Suppressor macrophage (primary cell): ENCODE measurements at places on chromosomes 3 and 15.

DNA sequence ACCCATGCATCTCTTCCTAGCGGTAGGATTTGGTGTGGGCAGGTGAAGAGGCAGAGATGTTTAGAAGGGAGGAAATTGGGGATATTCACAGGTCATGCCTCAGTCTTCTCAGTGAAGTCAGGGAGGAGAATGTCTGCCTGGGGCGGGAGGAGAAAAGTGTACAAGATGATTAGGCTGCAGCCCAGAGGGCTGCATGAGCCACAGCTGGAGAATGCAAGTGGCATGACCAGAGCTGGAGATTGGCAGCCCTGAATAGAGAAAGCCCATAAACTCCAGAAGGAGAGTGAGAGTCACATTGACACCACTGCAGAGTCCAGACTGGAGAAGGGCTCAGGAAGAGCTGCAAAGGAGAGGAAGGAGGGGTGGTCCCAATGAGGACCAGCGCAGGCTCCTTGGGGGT lies 22.6 kb downstream of the PDHB start:
- DNase-seq = no peak

DNA sequence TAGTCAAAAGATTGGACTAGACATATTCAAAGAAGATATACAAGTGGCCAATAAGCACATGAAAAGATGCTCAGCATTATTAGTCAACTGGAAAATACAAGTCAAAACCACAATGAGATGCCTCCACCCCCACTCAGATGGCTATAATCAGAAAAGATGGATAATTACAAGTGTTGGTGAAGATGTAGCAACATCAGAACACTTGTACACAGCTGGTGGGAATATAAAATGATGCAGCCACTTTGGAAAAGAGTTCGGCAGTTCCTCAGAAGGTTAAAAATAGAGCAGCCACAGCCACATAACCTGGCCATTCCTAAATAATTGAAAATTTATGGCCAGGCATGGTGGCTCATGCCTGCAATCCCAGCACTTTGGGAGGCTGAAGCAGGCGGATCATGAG lies 38.4 kb downstream of the HEG1 start:
- no peak for DNase-seq

- peak; percentile 62 for DNase-seq
Observed at GRCh38 chr3:189144645-189145044, 27.1 kb upstream of the TPRG1 start.

GRCh38 chr3:76652524-76652923 lies 387.4 kb upstream of the ROBO2 start:
- DNase-seq = no peak

DNA sequence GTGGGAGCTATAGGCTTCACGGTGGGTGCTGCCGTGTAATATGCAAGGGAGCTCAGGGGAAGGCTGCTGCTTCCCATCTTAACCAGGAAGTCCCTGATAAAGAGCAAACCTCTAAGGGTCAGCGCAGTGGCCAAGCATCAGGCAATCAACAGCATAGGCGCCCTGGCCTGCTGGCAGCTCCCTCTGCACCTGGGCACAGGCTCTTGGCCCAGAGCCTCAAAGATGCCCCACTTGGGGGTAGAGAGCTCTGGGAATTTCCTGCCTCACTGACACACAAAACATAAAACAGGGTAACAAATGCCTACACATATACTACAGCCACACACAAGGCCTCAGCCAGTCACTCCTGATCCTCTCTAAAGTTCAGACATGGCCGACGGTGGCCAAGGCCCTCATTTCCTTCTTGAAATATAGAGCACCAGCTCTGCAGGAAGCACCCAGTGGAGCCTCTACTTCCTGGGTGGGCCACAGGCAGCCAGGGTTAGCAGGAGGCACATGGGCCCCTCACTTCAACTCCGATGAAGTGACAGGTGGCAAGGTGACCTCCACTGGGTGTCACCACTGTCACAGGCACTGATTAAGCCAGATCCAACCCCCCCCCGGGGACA lies 20.5 kb downstream of the SLC41A3 start:
- no peak for DNase-seq

GRCh38 chr15:35519541-35520149 lies 26.3 kb downstream of the DPH6 start:
- peak; percentile 44 for DNase-seq

GRCh38 chr15:47796339-47796738 lies 79.0 kb downstream of the SEMA6D start:
- no peak for DNase-seq

DNA sequence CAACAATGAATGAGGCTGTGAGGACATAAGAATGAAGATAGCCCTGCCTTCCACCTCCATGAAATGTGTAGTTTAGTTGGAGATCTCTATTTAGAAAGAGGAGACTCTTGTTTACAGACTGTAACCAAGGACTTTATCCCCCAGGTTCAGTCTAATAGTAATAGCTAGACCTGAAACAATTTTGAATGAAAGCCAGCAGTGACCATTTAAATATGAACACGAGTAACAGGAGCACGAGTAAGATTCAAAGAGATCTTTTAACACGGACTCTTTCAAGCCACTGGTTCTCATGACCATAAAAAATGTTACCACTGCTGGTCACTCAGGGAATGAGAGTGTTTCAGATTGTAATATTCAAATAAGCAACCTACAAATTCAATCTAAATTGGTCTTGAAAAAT lies 123.1 kb downstream of the FMN1 start:
- no peak for DNase-seq

- DNase-seq = no peak
Observed at GRCh38 chr15:39999538-40000200, 39.3 kb downstream of the SRP14 start.

DNA sequence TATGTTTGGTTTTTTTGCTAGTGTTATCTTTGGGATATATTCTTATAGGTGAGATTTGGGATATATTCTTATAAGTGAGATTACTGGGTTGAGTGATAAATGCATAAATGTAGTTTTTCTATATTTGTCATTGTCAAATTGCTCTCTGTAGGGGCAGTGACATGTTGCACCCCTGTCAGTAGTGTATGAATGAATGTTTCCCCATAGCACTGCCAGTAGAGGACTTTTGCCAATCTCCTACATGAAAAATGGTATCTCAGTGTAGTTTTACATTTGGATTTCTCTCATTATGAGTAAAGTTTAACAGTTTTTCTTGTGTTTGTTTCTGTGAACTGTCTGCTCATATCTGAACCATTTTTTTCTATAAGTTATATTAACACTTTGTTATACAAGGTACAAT lies 13.6 kb downstream of the U2SURP start:
- DNase-seq = no peak

- DNase-seq = peak; percentile 86
Observed at GRCh38 chr15:68674975-68675374, 96.2 kb downstream of the CORO2B start.

GRCh38 chr15:63473999-63474809 lies 30.2 kb upstream of the USP3 start:
- peak; percentile 54 for DNase-seq

DNA sequence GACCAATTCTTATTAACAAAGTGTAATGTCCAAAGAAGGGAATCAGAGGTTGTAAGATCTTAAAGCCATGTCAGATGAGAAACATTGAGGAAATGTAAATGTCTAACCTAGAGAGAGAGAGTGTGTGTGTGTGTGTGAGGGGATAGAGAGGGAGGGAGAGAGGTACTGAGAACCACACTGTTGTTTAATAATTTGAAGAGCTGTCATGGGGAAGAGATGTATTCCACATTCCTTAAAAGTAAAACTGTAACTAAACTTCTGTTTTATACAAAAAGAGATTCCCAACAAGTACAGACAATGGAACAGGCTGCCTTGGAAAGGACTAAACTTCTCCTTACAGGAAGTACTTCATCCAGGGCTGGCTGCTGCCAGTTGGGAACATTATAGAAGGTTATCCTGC lies 68.9 kb upstream of the BOC start:
- no peak for DNase-seq

DNA sequence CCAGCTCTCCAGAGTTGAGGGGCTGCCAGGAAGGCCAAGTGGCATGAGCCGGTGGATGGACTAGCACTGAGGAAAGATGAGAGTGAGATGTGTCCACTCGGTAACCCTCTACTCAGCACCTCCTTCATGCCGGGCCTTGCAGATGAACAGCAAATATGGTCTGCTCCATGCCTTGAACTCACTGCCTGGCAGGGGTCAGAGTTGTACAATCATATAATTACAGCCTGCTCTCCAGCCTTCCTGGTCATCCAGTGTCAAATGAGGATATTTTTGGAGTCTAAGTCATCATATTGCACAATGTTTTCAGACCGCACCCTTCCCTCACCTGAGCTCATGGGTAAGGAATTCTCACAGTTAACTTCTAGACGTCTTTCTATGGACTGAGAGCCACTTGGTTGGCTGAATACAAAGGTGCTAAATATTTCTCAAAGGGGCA lies 4.9 kb downstream of the MGLL start:
- DNase-seq = no peak

GRCh38 chr3:52084954-52085680 lies 28.7 kb upstream of the DUSP7 start:
- DNase-seq = no peak

DNA sequence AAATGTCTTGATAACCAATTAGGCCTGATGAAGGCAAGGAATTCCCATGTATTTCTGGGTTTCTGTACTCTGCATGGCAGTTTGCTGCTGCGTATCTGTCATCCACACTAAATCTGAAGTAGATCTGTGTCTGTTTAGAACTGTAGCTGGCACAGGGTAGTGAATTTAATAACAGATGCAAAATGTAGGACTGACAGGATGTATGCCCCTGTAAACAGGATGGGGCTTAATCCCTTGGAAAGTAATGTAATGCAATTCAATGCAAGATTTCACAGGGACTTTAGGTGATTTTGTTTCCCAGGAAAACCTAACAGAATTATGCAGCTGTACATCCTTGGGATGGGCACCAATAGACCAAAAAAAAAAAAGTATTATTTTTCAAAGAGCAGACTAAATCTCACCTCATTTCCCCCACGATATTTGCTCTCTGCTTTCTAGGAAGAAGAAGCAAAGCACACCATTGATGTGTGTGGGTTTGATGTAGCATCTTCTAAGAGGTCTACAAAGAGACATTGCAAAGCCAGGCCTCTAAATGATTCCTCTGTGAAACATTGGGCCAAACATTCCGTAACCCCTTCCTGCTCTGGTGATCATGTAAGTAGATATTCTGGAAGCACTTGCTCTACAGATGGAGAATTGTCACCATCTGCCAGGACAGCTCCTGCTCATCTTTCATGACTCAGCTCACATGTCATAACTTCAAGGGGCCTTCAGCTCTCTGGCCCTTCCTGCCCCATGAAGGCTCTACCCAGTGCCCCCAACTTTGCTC lies 464.3 kb upstream of the RGMA start:
- DNase-seq = no peak

- DNase-seq = no peak
Observed at GRCh38 chr3:8981700-8982099, 18.4 kb upstream of the RAD18 start.

GRCh38 chr15:100909565-100909964 lies 9.6 kb upstream of the LRRK1 start:
- DNase-seq = no peak

DNA sequence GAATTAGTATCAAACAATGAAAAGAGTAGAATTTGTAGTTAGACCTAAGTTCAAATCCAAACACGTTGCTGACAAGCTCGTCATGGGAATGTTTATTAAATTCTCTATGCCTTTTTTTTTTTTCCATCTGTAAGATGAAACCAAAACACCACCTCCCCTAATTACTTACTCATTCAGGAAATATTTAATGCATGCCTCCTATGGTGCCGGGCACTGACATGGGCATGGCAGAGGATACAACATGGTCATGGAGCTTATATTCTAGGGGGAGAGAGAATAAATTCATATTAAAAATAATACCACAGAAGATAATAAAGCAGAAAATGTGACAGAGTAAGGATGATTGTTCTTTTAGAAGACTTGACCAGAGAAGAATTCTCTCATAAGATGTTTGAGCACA lies 215.8 kb downstream of the RYR3 start:
- no peak for DNase-seq

DNA sequence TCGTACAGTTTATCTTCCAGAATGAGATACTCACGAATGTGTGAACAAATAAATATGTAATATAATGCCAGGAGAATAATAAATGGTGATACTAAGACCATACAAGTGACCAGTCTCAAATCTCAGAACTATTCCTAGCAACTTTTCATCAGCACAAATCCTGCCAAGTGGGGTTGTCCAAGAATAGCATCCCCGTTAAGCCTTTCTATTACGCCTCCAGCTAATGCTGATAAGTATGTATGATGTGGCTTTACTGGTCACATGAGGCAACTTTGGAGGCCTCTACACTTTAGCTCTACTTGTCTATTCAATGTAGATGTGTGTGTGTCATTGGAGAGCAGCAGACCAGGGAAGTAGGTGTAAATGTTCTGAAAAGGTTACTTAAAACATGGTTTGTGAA lies 129.5 kb downstream of the KCNMB2 start:
- no peak for DNase-seq

- no peak for DNase-seq
Observed at GRCh38 chr3:134291319-134292254, 40.9 kb upstream of the RYK start.

DNA sequence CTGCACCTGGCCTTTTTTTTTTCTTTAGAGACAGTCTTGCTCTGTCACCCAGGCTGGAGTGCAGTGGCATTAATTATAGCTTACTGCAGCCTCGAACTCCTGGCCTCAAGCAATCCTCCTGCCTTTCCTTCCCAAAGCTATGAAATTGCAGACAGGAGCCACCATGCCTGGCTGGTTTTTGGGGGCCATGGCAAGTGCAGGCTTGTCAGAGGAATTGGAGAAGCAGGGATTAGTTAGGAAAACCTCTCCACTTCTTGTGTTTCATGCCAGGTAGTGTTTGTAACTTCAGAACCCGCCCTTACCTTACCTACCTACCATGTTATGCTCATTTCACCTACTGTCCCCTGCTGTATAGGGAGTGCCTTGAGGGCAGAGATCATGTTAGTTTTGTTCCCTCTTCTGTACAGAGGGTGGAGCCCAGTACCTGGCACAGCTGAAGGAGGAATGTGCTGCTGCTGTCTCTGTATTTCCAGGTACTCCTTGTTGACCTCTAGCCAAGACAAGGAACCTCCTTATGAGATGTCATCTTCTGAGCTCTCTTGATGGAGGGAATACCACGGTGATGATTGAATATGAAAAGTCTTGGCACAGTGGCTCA lies 43.8 kb downstream of the TRAK1 start:
- no peak for DNase-seq

- DNase-seq = no peak
Observed at GRCh38 chr3:142930463-142930862, 33.0 kb downstream of the PAQR9 start.

DNA sequence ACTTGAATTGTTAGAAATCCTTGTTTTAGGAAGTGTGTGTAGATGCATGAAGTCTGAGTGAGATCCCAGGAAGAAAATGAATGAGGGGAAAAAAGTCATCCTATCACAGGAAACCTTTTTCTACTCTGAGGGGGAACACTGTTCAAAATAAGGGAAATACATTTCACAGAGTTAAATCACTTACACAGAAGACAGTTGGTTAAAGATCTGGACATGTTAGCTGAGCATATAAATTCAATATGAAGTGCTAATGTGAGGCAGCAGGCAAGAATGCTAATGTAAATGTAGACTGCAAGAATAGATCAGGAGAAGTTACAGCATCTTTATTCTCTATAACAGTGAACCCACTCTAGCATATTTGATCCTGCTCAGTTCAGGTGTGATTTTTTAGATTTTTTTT lies 2.6 kb downstream of the TBCCD1 start:
- DNase-seq = no peak
